Omental fat pad (tissue), 4 donors: ENCODE measurements at places on chromosomes 7 and 10.

- DNase-seq: no peak
These were observed 27.3 kb downstream of the DENND11 start for GRCh38 chr7:141674702-141675101.

GRCh38 chr10:66258693-66259092 is 667.1 kb upstream of the LRRTM3 start:
- no peak for DNase-seq

GRCh38 chr10:9823268-9823930 is 1194.3 kb upstream of the CELF2 start:
- DNase-seq: no peak

DNA sequence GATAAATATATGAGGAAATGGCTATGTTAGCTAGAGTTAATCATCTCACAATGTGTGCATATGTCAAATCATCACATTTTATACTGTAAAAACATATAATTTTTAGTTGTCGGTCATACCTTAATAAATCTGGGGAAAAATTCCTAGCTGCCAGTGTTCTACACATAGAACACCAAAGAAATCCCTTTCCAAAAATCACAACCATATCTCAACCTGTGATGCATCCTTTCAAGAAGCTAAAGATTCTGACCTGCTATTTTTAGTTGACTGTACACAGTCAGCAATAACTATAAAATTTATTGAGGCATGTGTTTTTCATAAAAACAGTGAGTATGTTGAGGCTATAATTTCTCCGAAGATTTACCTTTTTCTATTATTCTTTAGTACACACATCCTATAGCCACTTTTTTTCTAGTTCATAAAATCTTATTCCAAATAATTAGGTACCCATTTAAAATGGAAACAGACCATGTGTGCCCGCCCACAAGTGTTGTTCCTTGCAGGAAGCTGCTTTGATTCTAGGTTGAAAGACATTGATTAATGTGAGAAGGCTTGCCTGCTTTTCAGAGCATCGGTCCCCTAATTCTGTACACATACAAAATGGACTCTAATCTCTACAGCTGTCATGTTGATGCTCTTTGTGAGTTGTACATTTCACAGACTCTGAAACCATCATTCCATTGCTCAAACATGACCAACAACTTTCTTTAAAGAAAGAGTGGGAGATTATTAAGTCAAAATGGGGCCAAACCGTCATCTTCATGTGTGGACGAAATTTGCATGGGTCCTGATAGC is 117.5 kb upstream of the LRRN3 start:
- DNase-seq: no peak

DNA sequence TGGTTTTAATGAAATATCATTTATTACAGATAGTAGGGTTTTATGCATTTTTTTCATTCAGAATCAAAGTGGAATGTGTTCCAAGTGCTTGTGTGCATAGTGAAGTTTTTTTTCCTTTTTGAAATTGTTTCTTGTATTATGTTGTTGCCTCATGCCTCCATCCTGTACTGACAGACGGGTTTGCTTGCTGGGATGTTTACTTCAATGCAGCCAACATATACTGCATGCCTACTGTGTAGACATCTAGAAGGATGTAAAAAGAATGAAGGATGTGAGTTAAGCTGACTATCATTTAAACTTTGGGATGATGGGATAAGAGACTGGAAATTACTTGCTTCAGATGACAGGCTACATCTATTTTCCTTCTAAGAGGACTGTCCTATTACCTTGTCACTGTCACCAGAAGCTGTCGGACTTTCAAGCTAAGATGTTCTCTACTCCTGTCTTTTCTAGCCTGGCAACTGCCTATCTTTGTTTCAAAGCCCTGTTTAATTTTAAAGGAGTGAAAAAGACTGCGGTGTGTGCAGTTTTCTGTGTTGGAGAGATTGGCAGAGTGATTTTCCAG is 243.7 kb downstream of the CDK14 start:
- DNase-seq: no peak

DNA sequence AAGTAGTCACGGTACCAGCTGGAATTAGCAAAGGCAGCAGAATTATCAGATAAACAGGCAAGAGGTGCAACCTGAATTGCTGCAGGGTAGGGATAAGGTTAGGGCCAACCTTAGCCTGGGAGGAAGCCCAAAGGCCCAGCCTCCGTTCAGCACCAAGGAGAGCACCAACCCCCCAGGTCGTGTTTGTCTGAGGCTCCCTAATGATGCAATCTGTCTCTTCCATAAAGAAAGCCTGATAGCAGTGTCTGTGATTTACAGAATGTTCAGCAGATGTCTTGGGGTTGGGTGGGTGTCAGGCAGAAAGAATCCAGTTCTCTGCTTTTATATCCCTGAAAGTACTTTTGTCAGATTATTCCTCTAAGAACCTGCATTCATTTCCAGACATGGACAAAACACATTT is 328.4 kb upstream of the AOAH start:
- no peak for DNase-seq

GRCh38 chr10:62492012-62492869 is 118.1 kb downstream of the ZNF365 start:
- DNase-seq: no peak

DNA sequence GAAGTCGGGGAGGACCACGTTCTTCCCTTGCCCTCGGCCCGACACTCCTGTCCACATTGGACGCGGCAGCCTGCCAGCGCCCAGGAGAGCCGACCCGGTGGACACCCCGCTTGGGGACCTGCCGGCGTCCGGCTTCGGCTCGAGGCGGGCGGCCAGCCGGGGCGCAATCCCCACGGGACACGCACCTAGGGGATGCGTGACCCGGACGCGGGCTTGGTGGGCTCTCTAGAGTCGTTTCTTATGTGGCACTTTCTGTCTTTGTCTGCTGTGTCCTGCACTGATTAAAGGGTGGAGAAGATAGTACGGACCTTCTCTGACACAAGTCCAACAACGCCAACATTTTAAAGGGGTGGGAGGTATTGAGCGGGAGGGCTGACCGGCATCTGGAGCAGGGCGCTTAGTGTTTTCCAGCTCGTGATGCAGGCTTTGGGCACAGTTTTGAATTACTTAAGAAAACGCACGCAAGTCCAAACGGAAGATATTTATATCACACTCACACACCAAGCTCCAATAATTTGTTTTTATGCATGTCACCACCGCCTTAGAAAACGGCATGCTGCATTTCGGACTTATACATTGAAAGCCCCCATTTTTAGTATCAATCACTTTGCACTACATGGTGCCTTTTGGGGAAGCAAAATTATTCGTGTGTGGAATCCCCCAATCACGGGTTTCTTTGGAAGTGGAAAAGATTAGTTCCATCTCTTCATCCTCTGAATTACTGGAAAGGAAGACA is 3.9 kb upstream of the SPAG6 start:
- DNase-seq: no peak

DNA sequence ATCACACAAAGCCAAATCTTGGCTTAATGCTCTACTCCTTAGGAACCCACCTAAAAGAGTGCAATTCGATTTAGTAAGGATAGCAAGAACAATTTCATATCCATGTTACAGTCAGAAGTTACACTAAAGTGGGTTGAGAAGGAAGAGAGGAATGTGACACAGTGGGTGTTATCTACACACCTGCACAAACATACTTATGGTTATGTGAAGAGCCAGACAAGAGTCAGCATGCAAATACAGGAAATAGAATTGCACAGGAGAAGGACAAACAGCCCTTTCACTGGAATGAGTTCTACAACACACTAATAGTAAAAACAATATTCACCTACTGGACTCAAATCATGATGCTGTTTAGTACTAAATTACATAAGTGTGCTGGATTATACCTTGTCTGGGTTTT is 262.8 kb downstream of the DGKB start:
- no peak for DNase-seq

DNA sequence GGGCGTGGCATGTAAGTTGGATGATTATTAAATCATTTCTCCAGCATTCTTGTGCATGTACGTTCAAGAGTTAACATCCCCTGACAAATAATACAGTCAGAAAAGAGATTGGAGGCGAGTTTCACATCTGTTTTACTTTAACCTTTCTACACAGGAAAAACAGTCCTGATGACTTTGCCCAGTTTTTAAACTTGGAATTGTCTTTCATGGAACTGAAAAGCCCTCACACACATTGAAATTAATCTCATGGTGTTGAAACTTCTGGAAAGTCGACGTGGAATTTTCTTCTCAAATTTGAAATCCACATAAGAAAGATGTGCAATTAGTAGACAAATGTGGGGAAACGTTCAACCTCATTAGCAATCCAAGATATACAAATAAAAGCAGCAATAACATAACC is 31.2 kb upstream of the ZNF438 start:
- DNase-seq: no peak

- no peak for DNase-seq
These were observed 9.8 kb upstream of the UMAD1 start for GRCh38 chr7:7630626-7631329.

GRCh38 chr7:82699773-82700186 is 256.2 kb upstream of the CACNA2D1 start:
- DNase-seq: no peak

DNA sequence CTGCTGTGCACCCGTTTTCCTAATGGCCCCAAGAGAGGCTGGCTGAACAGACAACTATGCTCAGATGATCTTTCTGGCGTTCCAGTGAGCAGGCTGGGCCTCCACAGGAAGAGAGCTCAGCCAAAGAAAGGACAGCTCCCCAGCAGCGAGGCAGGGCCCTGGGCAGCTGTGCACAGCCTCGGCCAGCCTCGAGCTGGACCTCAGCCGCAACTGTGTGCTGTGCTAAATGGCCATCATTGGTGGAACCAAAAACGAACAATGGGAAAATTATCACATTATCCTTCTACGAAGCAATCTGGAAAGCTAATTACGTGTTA is 97.5 kb downstream of the CTBP2 start:
- DNase-seq: no peak

GRCh38 chr10:93716766-93717165 is 14.4 kb upstream of the FRA10AC1 start:
- no peak for DNase-seq

DNA sequence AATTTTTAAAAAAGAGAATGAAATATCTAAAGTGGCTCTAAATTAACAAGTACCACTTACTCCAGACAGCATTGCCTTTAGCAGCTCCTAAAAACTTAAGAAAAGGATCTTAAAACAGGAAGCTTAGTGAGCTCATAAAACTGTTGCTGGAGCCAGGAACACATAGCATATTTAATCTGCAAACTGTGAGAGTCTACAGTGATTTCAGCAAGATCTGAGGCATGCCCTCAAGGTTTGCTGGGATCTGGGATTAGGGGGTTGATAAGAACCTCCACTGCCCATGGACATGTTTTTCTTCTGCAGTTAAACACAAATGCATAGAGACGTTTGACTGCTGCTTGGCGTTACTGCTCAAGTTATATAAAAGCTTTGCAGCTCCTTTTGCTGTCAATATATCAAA is 3.8 kb downstream of the GLI3 start:
- DNase-seq: no peak

GRCh38 chr7:486216-486743 is 33.4 kb downstream of the PDGFA start:
- no peak for DNase-seq

GRCh38 chr10:26455567-26456315 is 17.6 kb downstream of the APBB1IP start:
- no peak for DNase-seq

- no peak for DNase-seq
These were observed 887.4 kb downstream of the REEP3 start for GRCh38 chr10:64408391-64409183.

- DNase-seq: no peak
These were observed 103.3 kb downstream of the DIP2C start for GRCh38 chr10:586151-586550.

GRCh38 chr10:119502618-119503155 is 39.8 kb downstream of the RGS10 start:
- DNase-seq: no peak

DNA sequence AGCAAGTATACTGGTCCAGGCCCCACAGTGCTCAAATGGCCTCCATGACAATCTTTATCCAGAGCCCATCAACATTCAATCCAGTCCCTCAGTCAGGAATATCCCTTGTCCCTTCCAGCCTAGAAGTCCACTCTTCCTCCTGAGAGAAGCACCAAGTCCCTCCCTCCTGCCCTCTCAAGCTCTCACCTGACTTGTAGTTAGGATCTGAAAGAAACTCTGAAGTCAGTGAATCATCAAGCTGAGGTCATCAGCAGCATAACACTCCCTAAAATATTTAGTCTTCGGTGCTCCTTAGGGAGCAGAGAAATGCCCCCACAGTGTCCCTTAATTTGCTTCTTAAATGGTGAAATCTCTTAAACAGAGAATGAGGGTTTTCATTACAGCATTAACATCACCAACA is 31.0 kb downstream of the GRM8 start:
- no peak for DNase-seq

DNA sequence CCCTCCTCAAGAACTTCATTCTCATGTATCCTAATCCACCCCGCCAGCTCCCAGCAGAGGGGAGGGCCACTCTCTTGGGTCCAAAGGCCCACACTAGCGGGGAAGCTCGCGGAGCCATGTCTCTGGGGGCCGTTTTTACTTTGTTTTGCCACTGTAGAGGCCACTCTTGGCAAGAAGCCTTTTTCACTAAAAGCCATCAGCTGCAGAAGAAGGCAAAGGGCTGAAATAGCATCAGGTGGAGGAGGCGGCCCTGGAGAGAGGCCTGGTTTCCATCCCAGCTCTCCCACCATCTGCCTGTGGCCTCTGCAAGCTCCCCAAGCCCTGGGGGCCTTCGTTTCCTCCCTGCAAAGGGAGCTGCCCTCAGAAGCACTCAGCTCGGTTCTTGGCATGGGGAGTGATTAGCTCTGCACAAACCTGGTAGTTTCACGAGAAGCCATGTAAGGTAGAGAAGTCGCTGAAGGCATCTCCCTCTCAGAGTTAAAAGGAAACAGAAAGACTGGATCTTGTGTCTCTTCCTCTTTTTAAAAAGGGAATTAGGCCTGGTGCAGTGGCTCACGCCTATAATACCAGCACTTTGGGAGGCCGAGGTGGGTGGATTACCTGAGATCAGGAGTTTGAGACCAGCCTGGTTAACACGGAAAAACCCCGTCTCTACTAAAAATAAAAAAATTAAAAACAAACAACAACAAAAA is 70.3 kb downstream of the PARP12 start:
- no peak for DNase-seq

GRCh38 chr7:158784270-158784669 is 45.0 kb downstream of the ESYT2 start:
- no peak for DNase-seq

DNA sequence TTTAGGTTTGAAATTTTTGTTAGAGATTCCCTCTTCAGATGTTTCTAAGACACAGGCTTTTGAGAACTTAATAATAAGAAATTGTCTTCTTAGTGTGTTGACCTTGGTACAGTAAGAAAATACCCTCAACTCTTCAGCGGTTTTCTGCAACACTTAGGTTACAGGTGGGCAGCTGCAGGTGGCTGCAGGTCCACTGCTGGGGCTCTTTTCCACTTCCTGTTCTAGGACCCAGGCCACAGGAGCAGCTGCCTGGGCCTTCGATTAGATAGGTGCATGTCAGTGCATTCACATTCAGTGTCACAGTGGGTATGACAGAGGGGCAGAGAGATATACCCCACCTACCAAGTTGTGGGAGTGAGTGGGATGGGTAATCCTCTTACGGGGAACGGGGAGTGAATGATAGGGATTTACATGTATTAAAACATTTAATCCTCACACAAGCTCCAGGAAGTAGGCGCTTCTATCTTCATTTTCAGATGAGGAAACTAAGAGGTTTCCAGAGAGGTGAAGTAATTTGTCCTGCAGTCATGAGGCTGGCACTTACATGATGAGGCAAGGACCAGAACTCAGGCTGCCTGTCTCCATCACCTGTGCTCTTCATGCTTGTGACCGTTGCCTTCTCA is 20.2 kb upstream of the SUV39H2 start:
- no peak for DNase-seq
